ENCODE measurements at places on chromosomes 4 and X.
A peak's percentile ranks its signal among the peaks of the same experiment; 100 is the strongest.

DNA sequence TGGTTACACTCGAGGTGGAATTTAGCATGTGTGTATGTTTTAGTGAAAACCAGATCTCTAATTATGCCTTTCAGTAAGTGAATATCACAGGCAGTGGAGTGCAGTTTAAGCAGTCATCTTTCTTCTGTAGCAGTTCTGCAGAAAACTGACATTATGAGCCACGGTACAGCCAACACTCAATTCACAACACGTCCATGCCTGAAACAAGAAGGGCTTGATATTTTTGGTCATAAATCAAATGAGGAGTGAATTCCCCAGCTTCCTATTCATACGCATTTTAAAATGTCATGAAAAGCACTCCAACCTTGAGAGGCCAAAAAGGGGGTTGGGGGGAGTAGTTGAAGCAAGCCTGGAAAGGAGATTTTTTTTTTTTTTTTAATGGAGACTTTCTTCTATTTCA lies 316.7 kb downstream of the ARHGAP10 start:
- no peak for DNase-seq

GRCh38 chr4:180434131-180434895 lies 1808.9 kb upstream of the TENM3 start:
- DNase-seq, result no peak

DNA sequence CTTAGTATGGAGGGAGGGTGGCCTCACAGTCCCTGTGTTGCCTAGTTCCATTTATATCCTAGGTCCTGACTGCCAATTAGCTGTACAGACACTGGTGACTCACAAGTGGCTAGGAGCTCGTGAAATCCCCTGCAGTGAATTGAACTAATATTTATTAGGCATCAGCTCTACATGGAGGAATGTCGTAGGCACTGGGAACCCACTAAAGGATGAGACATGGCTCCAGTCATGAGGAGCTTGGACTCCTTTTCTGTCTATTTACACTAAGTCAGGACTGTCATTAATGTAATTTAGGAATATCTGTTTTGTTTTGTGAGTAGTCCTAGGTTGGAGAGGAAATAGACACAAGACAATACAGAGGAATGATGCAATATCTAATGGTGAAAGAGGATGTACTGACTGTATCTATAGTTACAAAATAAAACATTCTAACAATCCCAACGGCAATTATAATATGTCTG lies 67.7 kb downstream of the MID1IP1 start:
- no peak for DNase-seq

DNA sequence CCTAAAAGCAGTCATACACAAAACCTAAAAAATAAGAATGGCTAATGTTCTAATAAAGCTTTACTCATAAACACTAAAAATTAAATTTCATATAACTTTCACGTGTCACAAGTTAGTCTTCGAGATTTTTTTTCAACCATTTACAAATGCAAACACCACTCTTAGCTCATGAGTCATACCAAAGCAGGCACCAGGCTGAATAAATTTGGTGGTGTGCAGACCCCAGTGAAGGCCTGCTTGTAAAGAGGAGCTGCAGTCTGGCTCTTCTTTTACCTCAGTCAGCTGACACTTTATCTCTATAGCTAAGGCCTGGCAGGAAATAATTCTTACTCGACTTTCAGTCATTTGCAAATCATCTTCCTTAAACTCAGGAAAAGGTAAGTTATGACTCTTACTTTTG lies 37.4 kb downstream of the CLOCK start:
- DNase-seq, result no peak

DNA sequence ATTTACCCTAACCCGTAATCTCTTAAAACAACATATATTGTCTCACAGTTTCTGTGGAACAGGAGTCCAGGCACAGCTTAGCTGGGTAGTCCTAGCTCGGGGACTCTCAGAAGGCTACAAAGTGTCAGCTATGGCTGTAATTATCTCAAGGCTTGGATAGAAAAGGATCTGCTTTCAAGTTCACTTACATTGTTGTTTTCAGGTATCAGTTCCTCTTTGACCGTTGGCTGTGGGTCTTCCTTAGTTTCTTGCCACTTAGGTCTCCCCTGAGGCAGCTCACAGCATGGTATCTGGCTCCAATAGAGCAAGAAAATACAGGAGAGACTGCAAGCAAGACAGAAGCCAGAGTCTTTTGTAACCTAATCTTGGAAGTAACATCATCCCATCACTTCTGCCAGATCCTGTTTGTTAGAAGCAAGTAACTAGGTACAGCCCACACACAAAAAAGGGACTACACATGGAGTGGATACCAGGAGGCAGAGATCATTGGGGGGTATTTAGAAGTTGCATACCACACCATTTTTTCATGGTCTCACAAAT lies 137.0 kb downstream of the MAGEB5 start:
- no peak for DNase-seq

GRCh38 chr4:81485310-81485980 lies 13.7 kb upstream of the RASGEF1B start:
- DNase-seq, result no peak

GRCh38 chrX:136708348-136708747 lies 60.4 kb downstream of the CD40LG start:
- no peak for DNase-seq

DNA sequence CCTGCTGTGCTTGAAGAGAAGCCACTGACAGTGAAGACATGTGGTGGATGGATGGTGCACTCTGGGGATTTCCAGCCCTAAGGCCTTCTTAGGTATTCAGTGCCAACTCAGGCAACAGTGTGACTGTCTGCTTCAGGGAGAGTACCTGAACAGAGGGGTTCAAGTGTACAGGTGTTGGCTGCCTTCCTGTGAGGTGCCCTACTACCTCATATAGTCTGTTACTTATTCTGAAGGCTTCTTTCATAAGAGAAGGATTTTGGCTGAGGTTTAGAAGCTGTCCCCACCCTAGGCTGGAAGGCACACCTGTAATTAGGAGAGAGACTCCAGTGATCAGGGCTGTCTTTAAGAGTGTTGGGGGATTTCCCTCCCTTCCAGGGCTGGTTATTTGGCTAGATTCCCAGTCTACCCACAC lies 1.8 kb downstream of the FTHL17 start:
- no peak for DNase-seq

DNA sequence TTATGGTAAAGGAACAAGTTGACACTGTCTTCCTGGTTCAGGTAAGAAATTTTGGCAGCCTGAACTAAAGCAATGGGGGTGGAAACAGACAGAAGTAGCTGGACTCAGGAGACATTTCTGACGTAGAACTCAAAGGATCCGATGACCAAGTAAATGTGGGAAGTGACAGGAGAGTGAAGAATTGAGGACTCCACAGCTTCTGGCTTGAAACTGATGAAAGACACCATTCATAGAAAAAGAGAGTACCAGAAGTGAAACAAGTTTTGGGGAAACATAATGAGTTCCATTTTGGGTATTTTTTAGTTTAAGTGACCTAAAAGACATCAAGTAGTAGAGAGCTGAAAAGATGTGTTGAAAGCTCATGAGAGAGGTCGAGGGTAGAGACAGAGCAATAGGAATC lies 5.7 kb downstream of the FAM120C start:
- no peak for DNase-seq

- DNase-seq, result no peak
Observed at GRCh38 chrX:67692246-67692645, 148.4 kb downstream of the AR start.

DNA sequence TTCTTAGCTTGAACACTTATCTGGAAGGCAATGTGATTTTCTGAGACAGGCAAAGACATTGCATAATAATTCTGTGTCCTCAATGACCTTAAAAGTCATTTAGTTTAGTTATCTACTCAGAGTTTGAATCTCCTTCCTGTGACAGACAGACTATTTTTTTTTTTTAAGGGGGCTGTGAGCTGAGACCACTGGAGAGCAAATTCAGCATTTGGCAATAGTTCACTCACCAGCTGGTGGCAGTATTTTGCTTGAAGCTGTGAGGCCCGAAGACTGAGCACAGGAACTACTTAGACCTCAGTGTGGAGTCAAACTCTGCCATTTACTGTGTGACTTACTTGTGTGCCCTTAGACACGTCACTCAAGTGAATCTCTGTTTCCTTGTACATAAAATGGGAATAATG lies 22.9 kb upstream of the CPE start:
- no peak for DNase-seq

DNA sequence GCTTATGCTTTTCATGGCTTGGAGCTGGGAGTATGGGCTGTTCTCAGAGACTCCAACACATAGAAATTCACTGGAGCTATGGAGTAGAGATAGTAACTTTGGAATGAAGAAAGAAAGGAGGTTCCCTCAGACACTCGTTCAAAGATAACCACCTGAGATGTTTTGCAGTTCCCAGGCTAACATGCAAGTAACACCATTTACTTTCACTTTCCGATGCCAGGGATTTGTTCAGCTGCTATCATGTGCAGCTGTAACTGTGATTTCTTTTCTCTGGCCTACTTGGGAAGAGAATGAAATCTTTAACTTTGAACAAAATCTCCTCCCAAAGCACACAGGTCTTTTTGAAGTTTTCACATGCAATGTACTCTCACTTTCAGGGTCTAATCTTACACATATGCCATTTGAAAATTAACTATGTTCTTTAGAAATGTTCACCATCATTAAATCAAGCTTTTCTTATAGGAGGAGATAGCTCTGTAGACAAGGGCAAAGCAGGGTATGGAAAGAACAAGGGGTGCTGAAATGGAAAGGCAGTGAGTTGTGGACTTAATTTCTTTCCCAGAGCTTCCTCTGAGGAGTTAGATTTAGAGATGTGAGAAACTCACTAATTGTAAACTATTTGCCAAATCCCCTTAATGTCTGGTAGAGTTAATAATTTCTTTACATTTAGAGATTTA lies 514.3 kb downstream of the PDHA2 start:
- no peak for DNase-seq

- peak; percentile 6 for DNase-seq
Observed at GRCh38 chr4:142474398-142475087, 371.6 kb downstream of the INPP4B start.

DNA sequence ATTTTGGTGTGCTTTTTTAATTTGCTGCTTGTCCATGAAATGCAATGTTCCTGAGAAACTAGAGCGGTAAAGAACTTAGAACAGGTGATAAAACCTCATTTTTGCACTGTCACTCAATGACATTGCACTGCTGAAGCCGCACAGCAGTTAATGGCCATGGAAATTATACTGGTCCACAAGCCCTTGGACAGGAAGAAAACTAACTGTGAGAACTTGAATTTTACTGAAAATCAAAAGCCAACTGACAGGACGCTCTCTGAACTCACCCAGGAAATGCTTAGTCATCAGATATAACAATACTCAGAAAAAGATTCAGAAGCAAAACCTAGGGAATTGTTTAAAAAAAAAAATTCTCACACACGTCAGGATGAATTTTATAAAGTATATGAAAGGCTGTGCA lies 246.4 kb upstream of the SLC7A11 start:
- no peak for DNase-seq

DNA sequence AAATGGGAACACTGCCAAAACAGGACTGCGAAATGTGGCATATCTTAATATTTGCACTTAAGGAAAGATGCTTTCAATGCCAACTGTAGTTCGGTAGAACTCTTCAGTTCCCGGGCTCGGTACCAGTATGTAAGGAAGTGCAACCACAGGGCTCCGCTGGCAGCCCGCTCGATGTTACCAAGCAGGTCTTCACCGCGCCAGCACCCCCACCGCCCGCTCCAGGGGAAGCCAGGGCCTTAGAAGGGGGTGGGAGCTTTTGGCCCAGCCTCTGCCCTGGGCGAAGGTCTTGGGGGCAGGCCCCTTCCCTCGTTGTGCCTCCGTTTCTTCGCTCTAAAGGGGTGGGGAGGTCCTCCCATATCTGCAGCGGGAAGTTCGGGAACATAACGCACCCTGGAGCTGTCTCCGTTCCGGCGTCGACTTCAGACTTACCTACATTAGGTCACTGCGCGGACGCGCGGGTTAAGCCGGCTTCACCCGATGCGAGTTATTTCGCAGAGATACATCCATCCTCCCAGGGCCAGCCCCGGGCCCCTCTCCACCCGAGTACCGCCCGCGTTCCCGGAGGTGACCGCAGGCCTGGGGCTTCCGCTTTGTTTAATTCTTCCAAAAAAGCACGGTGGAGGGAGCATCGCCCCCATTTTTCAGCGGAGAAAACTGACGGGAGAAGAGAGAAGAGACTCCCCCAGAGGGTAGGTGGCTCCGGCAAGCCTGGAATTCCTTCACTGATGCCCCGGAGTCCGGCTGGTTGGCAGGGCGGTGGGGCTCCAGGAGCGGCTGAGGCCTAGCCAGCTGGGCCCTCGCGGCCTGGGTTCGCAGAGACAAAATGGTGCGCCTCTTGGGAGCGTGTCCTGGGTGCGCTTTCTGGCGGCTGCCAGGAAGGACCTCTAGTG lies 1.0 kb upstream of the HMX1 start:
- no peak for DNase-seq

- DNase-seq, result no peak
Observed at GRCh38 chr4:128596853-128597252, 212.6 kb upstream of the JADE1 start.

- no peak for DNase-seq
Observed at GRCh38 chr4:8370106-8370787, 70.3 kb downstream of the ACOX3 start.

GRCh38 chr4:44701037-44701436 lies 22.8 kb downstream of the GUF1 start:
- DNase-seq, result no peak

- no peak for DNase-seq
Observed at GRCh38 chr4:47913861-47914219, 543 bp downstream of the NFXL1 start.

DNA sequence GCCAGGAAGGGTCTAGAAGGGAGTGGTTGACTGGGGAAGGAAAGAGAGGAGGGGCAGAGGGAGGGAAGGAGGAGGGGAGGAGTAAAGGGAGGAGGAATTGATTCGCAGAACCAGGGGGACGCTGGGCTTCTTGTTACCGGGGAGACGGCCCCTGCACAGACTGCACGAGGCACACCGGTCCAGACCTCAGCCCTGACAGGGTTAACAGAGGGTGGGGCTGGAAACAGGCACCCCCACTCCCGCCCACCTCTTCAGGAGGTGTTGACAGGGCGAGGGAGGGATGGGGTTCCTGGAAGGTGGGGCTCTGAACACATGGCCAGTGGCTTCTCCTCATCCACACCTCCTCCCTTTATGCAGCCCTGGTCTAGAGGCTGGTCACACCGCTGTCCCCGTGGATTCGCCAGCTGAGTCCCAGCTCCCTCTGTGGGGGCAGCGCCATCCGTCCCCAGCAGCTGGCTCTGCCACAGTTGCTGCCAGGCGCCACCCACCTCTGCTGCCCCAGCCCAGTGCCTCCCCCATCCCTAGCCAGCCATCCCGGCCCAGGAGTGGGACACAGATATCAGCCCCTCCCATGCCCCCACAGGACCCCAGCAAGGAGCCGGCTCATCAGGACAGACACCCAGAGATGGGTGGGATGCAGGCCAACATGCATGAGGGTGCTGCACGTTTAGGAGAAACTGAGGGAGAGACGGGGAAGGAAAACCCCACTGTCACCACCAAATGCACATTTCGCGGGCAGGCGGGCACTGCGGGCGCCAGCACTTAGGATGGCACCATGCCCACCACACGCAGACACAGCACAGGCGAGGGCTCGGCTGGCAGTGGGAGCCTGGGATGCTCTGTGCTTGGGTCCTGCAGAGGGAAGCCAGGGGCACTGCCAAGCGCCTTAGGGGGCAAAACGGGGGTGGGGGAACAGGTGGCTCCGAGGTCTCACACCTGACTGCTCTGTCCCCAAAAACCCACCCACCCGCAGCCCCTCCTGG lies 87.6 kb downstream of the ABLIM2 start:
- DNase-seq, result no peak
